Kidney tubule cell (primary cell): ENCODE measurements at places on chromosomes 4 and X.

- DNase-seq = no peak
Observed at GRCh38 chr4:43243433-43244116, 351.1 kb downstream of the GRXCR1 start.

DNA sequence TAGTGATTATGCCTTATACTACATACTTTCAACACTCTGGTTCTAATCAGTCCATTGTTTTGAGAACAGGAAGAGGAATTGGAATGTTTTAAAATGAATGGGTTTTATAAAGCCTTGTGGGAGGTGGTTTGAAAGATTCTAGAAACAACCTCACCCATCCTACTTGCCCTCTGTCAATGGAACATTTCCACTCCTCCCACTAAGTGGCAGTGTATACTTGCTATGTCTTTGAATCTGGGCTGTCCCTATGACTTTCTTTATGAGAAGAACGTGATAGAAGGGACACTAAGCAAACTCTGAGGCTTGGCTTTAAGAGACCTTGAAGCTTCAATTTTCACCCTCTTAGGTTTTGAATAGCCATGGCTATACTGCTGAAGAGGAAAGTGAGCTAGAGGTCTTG is 611.2 kb downstream of the PPP4R3C start:
- peak; percentile 36 for DNase-seq

- no peak for DNase-seq
Observed at GRCh38 chrX:38919202-38919601, 117.9 kb downstream of the MID1IP1 start.

- DNase-seq = no peak
Observed at GRCh38 chr4:66169341-66169740, 499.1 kb upstream of the EPHA5 start.

DNA sequence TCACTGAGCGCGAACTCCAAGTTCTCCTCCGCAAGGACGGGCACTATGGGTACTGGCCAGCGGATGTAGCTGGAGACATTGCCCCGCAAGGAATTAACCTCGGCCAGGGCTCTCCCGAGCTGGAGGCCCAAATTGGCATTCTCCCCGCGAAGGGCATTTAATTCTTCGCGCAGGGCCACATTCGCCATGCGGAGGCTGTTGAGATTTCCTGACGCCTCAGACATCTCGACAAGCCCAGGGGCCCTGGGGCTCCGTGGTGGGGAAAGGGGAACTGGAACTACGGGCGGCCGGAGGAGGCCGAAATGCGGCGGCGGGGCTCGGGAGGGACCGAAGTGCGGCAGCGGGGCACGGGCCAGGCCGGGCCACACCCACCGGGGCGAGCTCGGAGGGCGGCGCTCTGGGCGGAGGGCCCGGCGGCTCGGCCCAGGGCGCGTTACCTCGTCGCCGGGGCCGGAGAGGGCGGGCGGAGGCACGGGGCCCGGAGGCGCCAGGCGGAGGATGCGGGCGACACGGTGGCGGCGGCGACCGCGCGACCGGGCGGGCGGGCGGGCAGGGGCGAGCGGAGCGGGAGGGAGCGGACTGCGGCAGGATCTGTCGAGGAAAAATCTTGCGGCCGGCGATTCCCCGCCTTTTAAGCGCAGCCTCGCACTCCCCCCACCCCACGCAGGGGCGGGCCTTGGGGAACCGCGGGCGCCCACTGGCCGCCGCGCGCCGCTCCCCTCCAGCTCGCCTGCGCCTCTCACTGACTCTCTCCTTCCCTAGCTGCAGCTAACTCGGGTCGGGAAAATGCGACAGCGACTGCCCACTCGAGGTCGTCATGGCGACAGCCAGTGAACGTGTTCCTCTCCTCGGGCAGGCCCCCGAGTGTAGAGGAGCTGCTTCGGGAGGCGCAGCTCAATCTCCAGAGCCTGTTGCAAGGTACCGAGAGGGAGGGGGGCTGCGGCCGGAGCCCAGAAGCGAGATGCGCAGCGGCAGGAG is at the start of gene RTL5:
RTL5 (minus strand) TSS at position 599 of the 978 bp plus-strand sequence.
- peak; percentile 72 for DNase-seq

- peak; percentile 17 for DNase-seq
Observed at GRCh38 chrX:41482154-41482850, 35.2 kb downstream of the NYX start.

- DNase-seq = peak; percentile 36
Observed at GRCh38 chr4:163344147-163345125, 744 bp downstream of the NPY5R start.

- DNase-seq = no peak
Observed at GRCh38 chrX:119401569-119401968, 2.4 kb downstream of the SLC25A43 start.

DNA sequence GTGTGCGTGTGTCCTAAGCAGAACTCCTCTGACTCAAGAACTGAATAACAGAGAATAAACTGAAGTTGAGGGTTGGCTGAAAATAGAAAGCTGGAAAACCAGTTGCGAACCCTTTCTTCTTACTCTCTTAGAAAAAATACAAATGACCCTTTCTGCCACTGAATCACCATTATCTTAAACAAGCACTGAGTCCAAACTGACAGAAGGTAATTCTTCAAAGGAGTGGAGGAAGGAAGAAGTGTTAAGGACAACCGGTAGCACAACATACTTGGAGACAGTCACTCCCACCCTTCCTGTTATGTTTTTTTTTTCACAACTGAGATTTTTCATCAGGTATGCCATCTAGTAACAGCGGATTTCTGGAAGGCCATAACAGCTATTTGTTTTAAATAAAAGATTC is 38.1 kb downstream of the HELQ start:
- no peak for DNase-seq

DNA sequence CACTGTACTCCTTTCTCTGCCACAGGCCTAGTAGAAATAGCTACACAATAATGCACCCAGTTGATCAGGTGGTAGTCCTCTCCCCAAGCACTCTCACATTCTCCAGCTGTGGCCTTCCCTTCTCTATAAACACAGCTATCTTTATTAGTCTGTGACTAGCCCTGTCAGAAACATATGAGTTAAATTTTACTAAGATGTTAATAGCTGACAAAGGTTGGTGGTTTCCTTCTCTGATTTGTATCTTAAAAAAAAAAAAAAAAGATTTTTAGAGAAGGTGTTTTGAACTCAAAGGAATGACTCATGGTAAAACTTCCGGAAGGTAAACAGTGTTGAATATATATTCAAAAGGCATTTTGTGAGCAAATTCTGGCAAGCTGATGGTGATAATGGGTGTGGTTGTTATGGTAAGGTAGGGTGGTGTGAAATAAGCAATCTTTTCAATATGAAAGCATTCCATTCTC is 327.4 kb downstream of the PPP3CA start:
- DNase-seq = peak; percentile 70

DNA sequence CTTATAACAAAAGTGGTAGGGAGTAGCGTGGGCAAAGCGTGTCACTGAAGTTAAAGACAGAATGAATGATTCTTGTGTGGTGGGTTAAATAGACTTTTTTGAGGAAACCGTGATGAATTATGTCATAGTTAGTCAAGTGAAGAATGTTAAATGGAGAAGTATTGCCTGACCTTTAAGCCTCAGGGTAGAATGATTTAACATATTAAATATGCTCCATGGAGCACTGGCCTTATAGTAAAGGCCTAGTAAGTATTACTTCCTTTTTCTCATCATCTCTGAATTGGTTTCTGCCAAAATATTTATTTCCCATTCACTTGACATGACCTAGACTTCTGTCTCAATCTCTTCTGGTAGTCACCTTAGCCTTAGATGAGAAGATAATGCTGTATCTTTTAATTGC is 23.7 kb downstream of the MAGEB1 start:
- DNase-seq = peak; percentile 34

- no peak for DNase-seq
Observed at GRCh38 chrX:19955306-19955705, 35.6 kb downstream of the BCLAF3 start.

GRCh38 chr4:149296084-149296483 is 519.6 kb downstream of the IQCM start:
- peak; percentile 38 for DNase-seq

GRCh38 chr4:100736641-100737451 is 219.0 kb upstream of the EMCN start:
- DNase-seq = peak; percentile 83

GRCh38 chr4:2335729-2336101 is 73.8 kb upstream of the MXD4 start:
- no peak for DNase-seq

DNA sequence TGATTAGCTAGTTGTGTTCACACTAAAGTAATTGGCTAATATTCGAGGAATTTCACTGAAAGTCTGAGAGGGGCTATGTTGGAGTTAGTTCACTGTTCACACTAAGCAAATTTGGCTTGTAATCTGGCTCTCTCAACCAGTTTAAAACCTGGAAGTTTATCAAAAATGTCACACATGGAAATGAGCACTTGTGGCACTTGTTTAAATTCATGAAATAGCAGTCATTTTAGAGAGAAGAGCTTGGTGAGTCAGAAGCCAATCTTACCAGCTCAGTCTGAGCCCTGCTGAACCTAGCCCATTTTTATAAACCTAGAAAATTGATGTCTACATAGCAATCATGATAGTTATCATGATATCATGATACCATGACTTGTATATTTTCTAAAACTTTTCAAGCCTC is 90.7 kb upstream of the JADE1 start:
- DNase-seq = peak; percentile 15

- peak; percentile 91 for DNase-seq
Observed at GRCh38 chr4:80335554-80336358, at the start of gene CFAP299. TSS of gene CFAP299 (plus strand) at chr4:80335730.

DNA sequence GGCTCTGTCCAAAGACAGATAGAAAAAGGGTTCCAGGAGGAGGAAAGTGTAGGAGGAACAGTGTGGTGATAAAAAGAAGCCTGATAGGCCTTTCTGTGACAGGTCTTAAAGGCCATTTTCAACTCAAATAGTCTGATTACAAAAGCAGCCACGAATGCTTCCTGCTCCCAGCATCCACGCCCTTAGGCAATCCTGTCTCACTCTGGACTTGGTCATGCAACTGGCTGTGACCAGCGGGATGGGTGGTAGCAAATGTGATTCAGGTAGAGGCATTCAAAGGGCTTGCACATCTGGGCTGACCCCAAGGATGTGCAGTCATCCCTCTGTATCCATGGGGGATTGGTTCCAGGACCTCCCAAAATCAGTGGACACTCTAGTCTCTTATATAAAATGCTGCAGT is 14.4 kb upstream of the SEPSECS start:
- peak; percentile 47 for DNase-seq

GRCh38 chr4:167290678-167291077 is 56.4 kb upstream of the SPOCK3 start:
- peak; percentile 4 for DNase-seq

DNA sequence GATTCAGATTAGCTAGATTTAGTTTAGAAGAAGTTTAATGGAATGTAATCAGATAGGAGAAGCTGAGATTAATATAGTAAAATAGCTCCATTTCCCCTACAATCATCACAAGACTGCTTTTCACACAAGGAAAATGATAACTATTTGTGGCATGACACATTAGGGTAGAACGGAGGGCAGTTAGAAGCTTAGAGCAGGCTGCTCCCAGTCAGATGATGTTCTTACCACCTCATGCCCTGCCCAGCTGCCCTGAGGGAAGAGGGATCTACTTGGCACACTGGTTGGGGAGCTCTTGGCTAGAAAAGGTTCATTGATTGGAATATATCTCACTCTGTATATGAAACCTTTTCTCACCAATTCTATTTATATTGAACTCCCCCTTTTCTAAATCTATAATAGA is 180.7 kb upstream of the IL15 start:
- DNase-seq = peak; percentile 12

- peak; percentile 34 for DNase-seq
Observed at GRCh38 chrX:41877167-41877566, 46.2 kb downstream of the CASK start.

- DNase-seq = peak; percentile 50
Observed at GRCh38 chrX:102765809-102766208, 45.3 kb downstream of the GPRASP3 start.

DNA sequence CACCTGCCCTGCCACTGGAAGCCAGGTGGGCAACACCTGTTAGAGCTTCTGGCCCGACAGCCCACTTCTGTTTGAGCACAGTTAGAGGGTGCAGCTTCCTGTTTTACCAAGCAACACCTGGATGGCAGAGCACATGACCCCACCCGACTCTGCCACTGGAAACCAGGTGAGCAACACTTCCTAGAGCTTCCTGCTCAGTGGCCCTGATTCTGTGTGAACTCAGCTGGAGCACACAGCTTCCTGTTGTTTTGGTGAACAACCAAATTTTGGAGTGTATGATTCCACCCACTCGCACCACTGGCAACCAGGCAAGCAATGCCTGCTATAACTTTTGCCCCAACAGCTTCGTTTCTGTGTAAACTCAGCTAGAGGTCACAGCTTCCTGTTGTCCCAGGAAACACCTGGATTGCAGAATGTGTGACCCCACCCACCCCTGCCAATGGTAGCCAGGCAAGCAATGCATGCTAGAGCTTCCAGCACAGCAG is 163.8 kb upstream of the KLF8 start:
- no peak for DNase-seq

DNA sequence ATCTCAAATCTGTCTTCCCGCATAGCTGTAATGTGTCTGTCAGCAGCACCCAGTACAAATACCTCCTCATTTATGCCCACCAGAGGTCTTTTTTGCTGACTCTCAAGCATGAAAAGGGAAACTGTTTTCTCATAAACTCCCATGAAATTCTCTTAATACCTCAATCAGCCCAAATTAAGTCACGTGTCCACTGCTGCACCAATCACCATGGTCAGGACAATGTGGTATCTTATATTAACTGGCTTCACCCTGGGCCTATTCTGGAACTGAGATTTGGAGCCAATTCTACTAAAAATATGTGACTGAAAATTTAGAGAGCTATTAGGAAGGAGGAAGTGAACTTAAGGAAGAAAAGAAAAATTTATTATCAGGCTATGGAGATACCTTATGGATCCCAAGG is 58.4 kb downstream of the IL21 start:
- DNase-seq = no peak

GRCh38 chrX:104310657-104311254 is 56.0 kb upstream of the ESX1 start:
- DNase-seq = no peak

DNA sequence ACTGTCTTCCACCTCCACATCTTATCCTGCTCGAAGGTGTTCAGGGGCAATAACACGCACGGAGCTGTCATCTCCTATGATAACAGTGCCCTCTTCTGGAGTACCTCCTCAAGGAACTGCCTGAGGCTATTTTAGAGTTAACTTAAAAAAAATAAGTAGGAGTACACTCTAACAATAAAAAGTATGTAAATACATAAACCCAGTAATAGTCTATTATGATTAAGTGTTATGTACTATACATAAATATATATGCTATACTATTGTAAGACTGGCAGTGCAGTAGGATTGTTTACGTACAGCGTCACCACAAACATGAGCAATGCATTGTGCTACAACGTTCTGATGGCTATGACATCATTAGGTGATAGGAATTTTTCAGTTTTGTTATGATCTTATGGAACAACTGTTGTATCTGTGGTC is 34.5 kb upstream of the TLR2 start:
- peak; percentile 31 for DNase-seq

GRCh38 chrX:150940844-150941495 is 42.2 kb upstream of the HMGB3 start:
- DNase-seq = no peak

DNA sequence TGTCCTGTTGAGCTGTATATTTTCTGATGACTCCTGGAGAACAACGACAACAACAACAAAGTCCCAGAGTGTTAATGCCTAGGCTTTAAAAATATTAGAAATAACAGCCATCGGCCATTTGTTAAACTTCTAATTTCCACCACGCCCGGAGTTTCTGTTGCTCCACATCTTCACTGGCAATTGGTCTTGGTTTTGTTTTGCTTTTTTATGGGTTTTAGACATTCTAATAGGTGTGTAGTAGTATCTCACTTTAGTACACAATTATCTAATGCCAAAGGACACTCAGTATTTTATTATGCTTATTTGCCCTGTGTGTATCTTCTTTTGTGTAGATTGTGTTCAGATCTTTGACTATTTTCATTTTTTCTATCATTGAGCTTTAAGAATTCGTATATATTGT is 5.0 kb downstream of the MAGEA12 start:
- DNase-seq = no peak
